Activated CD4-positive, alpha-beta memory T cell treated with anti-CD3 and anti-CD28 coated beads, Interleukin-2, amount 10 ng/mL, durations not matched to agents 7 days and 5 days (primary cell): ENCODE measurements at places on chromosomes 7 and 10. TPM values are rescaled to one million over a fixed set of nuclear protein-coding genes. Genes with fewer than 3 reads are reported as not detected.

The EN2 gene
- not detected for total RNA-seq

The CD36 gene
- not detected for total RNA-seq

GRCh38 chr7:134639683-134640279 lies 6.9 kb upstream of the BPGM start:
- no peak for DNase-seq

DNA sequence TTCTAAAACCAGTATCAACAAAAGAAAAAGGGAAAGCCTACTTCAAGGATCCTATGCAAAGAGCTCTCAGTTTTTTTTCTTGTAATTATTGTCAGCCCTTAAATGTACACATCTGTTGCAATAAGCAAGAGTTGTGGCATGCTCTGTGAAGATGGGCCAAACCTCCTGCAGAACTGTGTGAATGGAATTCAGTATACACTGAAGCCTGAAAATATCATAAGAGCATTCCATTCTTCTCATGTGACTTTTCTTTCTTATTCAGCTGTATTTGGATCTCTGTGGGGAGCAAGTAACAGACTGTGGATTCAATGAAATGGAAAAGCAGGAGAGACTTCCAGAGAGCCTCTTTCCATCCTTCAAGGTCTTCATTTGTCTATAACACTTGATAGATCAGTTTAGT lies 130.7 kb downstream of the SAMD9 start:
- DNase-seq: no peak

DNA sequence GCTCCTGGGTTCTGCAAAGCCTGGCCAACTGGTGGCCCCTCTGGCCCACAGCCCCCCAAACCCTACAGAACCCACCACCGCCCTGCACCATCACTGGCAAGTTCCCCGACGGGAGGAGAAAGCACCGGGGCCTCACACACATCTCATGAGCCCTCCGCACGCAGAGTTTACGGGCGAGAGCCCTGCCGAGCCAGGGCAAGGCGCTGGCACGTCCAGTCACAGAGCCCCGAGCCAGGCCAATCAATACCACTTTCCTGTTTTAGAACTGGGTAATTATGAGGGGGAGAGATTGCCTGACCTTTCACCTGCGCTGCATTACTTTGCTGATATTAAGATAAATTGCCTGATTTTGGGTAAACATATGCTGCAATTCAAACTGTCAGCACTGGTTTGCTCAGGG lies 113.3 kb downstream of the EBF3 start:
- DNase-seq: no peak

GRCh38 chr10:78991187-78991586 lies 77.6 kb upstream of the ZMIZ1 start:
- DNase-seq: no peak

The ALOX5 gene
- 6.8 TPM for total RNA-seq

The CALHM3 gene
- 0.53 TPM for total RNA-seq

DNA sequence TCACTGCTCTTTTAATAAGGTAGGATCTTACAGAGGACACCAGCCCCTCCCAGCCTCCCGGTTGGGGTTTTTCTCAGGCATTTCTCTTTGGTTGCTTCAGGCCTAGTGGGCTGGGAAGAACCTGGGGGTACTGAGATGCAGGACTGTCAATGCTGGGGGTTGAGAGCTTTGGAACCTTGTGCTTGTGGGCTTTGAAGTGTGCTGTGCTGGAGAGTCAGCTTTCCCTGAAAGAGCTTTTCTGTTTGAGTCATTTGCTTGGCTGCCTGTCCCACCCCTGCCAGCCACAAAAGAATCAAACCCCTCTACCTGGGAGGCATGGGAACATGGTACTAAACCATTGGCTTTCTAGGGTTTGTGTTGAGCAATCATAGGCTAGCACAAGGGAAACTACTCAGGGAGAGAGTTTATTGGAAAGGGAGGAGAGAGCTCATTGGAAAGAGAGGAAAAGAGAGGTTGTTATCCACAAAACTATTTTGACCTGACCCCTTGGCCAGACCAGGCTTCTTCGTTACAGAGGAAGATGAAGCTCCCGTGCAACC lies 1.4 kb downstream of the SCD start:
- no peak for DNase-seq

DNA sequence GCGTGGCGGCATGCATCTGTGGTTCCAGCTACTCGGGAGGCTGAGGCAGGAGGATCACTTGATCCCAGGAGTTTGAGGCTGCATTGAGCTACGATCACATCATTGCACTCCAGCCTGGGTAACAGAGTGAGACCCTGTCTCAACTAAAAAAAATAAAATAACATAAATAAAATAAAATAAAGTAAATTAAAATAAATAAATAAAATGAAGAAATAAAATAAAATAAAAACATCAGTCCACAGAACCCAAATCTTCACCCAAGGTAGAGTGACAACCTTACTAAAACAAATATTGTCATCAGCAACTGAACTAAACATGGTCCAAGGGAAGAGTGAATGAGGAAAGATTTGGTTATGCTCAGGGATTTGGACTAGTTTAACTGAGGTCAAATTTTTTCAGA lies 24.8 kb upstream of the OCM2 start:
- DNase-seq: no peak

- no peak for DNase-seq
Measured at GRCh38 chr7:93159490-93159889, 11.3 kb upstream of the SAMD9L start.

The GRID2IP gene
- 0.15 TPM for total RNA-seq

The SEC61G gene
- 159 TPM for total RNA-seq

- no peak for DNase-seq
Measured at GRCh38 chr10:52312942-52313255, 1.2 kb upstream of the DKK1 start.

DNA sequence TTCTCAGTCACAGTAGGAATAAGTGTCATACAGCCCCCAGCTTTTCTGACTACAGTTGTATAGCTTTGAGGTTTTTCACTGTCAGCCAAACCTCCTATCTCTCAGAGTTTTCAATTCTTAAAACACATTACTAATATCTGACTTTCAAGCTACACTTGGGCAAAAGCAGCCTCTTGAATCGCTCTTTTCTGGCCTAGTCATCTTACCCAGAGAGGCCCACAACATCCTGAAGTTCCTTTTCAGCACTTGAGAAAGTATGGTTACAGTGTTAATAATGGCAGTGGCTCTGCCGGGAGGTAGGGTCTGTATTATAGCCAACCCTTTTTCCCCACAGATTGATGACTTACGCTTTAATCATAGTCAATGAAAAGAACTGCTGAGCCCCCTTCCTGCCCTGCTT lies 181.0 kb downstream of the LRRC4 start:
- DNase-seq: no peak

DNA sequence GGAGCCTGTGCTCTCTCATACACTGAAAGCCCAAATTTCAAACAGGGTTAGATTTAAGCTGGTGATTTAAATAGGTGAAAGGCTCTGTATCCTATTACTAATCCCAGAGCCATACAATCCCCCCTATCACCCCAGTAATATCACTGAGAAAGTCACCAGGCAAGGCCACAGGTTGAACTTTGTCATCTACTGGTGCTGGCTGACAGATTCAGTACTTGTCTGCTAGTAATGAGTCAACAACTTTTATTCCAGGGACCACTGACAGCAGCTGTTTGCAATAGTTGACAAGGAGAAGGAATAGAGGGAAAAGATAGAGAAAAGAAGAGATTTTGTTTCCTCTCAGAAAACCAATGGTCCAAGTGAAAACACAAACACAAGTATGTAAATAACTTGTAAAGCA lies 10.4 kb downstream of the ASB15 start:
- no peak for DNase-seq

DNA sequence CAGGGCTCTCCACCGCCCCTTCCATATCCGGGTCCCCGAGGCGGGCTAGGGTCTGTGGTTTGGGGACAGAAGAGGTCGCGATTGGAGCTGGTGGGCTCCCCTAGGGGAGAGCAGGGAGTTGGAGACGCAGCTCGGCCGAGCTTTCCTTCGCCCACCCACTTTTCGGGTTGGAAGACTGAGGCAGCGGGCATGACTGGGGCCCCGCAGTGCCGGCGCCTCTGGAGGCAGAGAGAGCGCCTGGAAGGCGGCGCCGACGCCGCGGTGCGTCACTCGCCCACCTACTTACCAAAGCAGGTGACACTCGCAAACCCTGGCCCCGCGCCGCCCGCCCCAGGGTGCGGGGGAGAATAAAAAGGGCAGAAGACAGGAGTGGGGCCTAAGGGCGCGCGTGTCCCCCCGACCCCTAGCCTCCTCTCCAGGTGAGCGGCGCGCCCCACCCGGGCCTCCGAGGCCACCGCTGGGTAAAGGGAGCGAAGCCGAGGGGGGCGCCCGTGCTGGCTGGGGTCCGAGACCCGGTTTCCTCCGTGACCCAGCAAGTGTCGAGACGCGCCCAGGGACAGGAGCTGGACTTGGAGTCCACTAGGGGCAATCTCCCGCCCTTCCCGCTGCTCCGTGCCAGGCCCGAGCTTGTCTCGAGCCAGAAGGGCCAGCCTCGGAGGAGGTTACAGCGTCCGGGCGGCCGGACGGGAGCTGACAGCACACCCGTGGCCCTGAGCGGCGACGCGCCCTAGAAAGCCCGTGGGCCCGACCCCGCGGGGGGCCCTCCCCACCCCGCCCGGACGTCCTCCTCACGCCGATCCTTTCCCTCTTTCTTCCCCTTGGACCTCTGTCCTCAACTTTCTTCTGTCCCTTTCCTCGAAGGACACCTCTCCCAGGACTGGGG lies 34.4 kb upstream of the GRID1 start:
- DNase-seq: peak; percentile 63

DNA sequence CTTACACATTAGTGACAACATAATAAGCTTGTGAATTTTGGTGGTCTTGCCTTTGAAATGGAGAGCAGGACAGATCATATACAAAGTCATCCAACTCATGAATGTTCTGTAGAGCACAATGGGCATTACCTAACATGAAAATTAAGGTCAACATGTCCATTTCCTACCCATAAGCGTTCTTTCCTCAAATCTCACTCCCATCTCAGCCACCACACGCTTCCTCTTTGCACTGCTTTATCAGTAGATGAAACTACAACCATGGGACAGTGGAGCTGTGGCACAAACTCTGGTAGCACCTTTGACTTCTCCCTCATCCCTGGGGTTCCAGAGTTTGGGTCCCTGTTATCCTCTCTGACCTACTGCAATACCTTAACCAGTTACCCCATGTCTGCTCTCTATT lies 2.2 kb downstream of the PON2 start:
- DNase-seq: no peak

- no peak for DNase-seq
Measured at GRCh38 chr7:155268921-155269650, 28.6 kb upstream of the INSIG1 start.

The CLEC2L gene
- total RNA-seq: not detected

The CACNB2 gene
- total RNA-seq: not detected

The DLG5 gene
- total RNA-seq: 9.9 TPM

The XRCC2 gene
- 9.7 TPM for total RNA-seq

The LGI1 gene
- total RNA-seq: not detected

The MCM10 gene
- 42.9 TPM for total RNA-seq

GRCh38 chr10:97331153-97331703 lies 3.3 kb downstream of the FRAT2 start:
- DNase-seq: no peak

DNA sequence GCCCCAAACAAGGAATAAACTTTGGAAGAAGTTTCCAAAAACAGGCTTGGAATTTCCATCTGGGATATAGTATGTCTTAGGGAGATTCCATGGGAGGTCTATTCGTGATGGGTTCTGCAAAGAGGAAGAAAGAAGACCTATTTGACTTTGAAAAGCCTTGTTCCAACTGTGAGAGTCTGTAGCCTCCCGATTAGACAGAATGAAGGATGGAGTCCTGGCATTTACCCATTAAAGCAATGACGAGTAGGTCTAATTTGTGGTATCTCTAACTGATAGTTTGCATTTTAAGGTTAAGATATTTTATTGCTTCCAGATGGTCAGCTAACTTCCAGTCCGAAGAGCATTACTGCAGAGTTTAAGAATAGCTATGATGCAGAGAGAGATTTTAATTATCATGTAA lies 19.5 kb upstream of the GALNT17 start:
- no peak for DNase-seq

DNA sequence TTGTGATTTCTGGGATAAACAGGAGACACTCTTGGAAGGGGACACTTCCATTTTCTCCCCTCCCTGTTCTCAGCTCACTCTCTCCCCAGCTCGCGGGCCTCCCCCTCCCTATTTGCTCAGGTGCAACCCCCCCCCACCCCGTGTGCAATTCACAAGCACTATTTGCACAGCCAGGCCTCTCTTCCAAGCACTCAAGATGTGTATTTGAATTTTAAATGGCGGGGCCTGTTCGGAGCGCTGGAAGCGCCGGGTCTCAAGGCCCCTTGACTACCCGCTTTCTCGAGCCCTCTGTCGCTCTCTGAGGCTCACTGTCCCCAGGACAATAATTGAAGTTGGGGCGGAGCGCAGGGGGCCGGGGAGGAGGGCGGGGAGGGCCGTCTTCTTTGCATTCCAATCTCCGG lies 7.8 kb downstream of the SHH start:
- no peak for DNase-seq

- DNase-seq: no peak
Measured at GRCh38 chr10:125154529-125154928, 5.8 kb downstream of the CTBP2 start.

The CALHM1 gene
- 0.58 TPM for total RNA-seq

- no peak for DNase-seq
Measured at GRCh38 chr10:124243702-124244121, 150.3 kb upstream of the CHST15 start.

The FGFBP3 gene
- total RNA-seq: 1.3 TPM

GRCh38 chr10:35152992-35153391 lies 26.3 kb downstream of the CREM start:
- no peak for DNase-seq

GRCh38 chr10:96152437-96152836 lies 22.3 kb downstream of the ZNF518A start:
- no peak for DNase-seq

DNA sequence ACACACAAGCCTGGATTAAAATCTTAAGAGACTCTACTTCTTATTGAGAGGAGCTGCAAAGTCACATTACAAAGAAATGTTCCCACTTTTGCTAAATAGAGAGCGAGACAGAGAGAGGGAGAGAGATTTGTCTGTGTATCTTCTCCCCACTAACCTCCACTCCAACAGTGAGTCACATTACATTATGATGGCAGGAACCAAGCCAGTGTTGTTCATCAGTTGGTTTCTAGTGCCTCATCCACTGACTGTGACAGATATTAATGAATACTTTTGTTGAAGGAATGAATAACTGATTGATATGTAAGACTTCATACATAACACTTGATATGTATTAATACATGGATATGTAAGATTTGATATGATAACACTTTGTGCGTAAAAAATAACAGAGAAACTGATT lies 258.2 kb upstream of the SORCS1 start:
- no peak for DNase-seq

- no peak for DNase-seq
Measured at GRCh38 chr7:20158684-20159083, 58.5 kb downstream of the MACC1 start.

The LRRC61 gene
- total RNA-seq: 26.8 TPM

The ADCY1 gene
- 3.9 TPM for total RNA-seq

GRCh38 chr10:74923556-74923955 lies 97.2 kb downstream of the KAT6B start:
- DNase-seq: no peak

The LUC7L2 gene
- total RNA-seq: 106 TPM

DNA sequence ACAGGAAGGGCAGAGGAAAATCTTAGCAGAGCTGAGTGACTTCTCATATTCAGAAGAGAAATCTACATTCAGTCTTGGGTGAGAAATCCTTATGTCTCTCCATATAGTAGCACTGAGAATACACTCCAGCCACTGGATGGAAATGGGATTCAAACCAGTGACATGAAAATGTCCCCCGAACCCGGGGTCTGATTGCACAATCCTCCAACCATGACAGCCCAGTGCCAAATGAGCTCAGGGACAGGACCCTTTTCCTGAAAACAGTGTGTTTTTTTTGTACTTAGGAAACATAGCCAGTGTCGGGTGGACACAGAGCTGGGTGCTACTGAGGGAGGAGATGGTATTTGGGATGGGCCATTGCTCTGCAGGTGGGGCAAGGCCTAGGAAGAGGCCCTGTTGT lies 185.6 kb downstream of the CXCL12 start:
- DNase-seq: no peak
